ENCODE measurements at places on chromosomes 12 and 14.

GRCh38 chr12:81252228-81252627, 174.3 kb downstream of the ACSS3 start:
- no peak for DNase-seq

DNA sequence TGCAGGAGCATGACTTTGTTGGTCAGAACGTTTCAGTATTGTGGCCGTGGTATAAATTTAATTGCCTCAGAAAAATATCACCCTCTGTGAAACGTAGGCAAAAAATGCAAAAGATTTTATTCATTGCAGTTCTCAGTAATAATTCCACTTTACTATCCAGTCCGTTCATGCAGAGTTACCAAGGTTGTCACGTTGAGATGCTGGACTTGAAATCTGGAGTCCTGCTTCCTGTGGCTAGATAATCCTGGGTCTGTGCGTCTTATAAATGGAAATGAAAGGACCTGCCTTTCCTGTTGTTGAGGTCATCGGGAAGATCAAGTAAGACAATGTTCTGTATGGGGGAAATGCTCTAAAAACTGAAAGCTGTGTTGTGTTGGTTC, 1.3 kb upstream of the AVPR1A start:
- DNase-seq = no peak

- no peak for DNase-seq
Measured at GRCh38 chr12:79877246-79877645, 57.7 kb downstream of the PPP1R12A start.

DNA sequence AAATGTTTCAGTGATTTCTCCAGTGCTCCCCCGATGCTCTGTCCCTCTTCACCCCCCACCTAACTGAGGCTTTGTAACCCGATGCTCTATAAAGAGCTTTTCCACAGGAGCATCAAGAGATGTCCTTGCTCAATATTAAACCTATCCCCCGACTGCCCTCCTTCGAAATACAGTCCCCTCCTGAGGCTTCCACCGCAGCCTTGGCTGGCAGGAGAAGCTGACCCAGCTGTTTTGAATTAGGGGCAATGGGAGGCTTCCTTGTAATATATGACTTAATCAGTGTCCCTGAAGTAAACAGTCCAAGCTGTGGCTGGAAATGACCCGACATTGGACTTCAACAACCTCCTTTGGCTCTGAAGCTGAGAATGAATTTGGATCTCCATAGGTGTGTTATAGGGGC, 62.4 kb downstream of the TMEM30B start:
- DNase-seq = no peak

GRCh38 chr12:93126069-93126474, 197.0 kb upstream of the EEA1 start:
- no peak for DNase-seq

DNA sequence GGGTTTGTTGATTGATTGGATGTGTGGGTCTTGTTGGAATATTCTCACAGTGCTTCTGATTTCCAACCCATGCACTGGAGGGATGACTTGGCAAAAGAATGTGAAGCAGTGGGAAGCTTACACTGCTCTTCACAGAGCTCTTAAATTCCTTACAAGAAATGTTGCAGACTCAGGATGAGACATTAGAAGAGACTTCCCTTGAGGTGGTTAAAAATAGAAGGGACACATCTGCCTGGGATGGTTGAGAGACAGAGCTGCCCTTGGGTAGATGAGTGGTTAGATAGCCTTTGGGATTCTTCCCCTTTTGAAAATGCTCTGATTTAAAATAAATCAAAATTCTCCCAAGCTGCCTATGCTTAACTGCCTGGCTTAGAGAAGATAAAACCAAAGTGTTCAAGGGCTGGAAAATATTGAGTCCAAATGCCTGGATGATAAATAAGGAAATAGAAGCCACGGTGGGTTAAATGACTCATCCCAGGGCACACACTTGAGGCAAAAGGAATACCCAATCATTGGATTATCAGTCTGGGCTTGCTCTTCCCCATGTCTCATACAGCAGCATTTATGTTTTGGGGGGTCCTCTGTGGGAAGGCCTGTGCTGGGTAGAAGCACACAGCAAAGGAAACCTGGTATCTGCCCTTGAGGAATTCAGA, 264.3 kb downstream of the AKAP6 start:
- DNase-seq = no peak

GRCh38 chr12:111788178-111788654, 21.5 kb downstream of the ALDH2 start:
- DNase-seq = no peak

DNA sequence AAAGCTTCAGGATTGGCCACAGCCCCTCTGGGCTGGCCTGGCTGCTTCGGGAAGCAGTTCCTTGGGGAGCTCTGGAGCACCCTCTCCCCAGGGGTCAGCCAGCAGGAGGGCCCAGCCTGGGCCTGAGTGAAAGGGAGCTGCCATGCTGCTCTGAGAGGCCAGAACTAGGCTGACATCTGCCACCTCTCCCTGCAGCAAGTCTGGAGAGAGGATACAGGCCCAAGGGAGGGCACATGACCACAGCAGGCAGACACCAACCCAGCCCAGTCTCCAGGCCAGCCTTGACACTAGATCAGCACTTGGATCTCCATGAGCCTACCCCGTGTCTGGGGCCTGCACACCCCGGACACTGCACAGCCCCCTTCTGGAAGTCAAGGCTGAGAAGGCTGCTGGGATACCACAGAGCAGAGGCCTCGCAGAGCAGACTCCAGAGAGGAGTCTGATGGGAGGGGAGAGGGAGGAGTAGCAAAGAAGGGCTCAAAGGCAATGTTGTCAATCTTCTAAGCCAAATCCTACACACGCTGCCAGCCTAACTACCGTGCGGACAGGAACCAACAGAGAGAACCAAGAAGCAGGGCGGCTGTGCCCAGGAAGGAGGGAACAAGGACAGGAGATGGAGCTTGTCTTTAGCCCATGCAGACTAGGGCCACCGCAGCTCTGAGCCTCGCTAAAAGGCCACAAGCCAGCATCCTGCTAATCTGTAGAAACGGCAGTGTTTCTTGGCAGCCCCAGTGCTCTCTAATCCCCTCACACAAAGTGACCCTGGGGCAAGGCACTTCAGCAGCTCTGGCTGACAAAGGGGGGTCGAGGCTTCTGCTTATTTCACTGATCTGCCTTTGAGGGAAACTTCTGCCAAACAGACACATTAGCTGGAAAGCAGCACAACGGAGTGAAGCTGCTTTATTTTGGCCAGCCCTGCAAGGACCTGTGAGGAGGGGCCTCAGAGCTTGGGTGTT, 12.9 kb downstream of the COL2A1 start:
- DNase-seq = no peak

DNA sequence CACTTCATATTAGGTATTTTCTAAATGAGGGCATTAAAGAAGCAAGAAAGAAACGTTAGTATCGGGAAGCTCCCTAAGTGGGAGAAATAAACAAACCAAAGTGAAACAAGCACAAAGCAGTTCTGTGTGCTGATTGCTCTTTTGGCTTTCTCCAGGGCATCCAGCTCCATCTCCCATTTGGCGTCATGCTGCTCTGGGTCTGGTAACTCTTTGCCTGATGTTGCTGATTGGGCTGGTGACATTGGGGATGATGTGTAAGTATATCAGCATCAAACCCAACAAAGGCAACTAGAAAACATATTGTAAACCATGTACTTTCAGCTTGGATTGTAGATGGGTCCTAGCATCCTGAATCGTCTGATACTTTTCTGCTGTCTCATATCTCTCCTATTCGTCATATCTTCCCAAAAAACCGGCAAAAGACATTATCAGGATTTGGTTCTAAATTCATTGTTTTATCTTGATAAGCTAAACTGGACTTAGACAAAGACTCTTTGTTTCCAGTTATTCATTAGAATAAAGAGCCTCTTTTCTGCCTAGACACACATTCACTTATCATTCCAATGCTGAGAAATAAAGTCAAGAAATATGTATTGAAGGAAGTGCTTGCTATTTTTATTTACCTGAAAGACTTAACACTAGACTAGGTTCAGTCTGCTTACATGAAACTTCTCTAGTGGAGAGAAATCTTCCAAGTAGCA, 2.4 kb downstream of the CLEC12B start:
- DNase-seq = no peak

DNA sequence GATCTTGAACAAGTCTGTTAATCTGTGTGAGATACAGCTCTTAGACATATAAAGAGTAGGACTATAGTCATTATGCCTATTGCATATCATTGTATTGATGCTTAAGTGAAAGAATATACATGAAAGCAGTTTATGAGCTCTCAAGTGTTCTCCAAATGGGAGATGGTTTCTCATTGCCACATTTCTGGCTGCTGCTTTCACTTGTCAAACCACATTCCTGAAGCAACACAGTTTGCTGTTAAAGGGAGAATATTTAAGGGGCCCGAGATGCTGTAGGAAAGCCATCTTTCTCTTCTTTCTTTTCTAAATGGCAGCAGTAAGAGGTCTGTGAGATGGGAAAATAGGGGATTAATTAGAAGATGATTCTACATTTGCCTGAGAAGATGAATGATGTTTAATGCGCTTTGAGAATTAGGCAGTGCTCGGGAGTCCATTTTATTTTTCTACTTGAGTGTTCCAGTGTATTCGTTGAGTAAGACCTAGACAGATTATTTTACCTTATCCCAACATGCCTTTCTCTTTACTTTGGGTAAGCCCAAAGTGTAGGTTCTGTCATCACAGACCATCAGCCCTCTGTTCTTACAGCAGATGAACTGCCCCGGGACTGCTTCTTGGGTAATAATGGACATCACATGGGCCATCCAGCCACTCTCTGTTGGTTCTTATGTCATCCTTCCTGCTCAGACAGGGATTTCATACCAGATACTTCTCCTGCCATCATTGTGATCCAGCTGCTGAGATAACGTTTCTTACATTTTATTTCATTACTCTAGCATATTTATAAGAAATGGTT, 35.6 kb downstream of the ANO4 start:
- DNase-seq = no peak

DNA sequence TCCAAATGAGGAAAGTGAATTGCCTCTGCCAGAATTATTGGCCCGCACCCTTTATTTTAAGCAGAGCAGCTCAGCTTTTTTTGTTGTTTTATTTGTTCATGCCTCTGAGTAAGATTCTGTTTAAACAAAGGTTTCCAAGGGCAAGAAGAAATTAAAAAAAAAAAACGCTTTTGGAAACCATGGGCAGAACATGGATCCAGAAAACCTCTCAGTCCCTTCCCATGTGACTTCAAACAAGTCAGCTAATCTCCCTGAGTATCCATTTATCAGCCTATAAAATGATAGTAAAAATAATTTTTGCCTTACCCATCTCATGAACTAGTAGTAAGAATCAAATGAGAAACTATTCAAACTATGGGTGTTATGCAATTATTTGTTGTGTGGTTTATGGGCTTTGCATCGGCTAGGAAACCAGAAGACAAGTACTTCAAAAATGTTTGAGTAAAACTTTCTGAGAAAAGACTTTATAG, 27.6 kb downstream of the KITLG start:
- DNase-seq = no peak

DNA sequence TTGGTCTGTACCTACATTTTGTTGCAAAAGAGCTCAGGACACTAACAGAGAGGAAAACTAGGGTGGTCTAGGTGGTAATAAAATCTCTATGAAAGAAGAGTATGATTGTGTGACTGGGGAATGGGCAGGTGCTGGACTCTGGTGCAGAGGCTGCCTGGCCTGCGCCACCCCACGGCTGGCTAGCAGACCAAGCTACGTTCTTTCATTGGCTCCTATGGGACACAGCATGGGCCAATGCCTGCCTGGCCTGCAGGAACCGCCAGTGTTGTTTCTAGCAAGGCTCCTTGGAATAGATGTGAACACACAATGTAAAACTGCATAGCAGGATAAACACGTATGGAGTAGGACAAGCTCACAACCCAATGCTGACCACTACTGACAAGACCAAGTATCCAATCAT, 51.7 kb upstream of the CORO1C start:
- DNase-seq = no peak

GRCh38 chr12:43599066-43599465, 47.1 kb upstream of the ADAMTS20 start:
- DNase-seq = no peak

GRCh38 chr12:29499235-29499634, 1.7 kb upstream of the OVCH1 start:
- no peak for DNase-seq

GRCh38 chr12:42605685-42606084, 16.1 kb upstream of the PRICKLE1 start:
- no peak for DNase-seq

GRCh38 chr12:5171701-5172100, 128.0 kb downstream of the KCNA5 start:
- no peak for DNase-seq

- no peak for DNase-seq
Measured at GRCh38 chr12:46744283-46744682, 81.5 kb downstream of the SLC38A4 start.
